ENCODE measurements at places on chromosomes 7 and 10.
A peak's percentile ranks its signal among the peaks of the same experiment; 100 is the strongest.

DNA sequence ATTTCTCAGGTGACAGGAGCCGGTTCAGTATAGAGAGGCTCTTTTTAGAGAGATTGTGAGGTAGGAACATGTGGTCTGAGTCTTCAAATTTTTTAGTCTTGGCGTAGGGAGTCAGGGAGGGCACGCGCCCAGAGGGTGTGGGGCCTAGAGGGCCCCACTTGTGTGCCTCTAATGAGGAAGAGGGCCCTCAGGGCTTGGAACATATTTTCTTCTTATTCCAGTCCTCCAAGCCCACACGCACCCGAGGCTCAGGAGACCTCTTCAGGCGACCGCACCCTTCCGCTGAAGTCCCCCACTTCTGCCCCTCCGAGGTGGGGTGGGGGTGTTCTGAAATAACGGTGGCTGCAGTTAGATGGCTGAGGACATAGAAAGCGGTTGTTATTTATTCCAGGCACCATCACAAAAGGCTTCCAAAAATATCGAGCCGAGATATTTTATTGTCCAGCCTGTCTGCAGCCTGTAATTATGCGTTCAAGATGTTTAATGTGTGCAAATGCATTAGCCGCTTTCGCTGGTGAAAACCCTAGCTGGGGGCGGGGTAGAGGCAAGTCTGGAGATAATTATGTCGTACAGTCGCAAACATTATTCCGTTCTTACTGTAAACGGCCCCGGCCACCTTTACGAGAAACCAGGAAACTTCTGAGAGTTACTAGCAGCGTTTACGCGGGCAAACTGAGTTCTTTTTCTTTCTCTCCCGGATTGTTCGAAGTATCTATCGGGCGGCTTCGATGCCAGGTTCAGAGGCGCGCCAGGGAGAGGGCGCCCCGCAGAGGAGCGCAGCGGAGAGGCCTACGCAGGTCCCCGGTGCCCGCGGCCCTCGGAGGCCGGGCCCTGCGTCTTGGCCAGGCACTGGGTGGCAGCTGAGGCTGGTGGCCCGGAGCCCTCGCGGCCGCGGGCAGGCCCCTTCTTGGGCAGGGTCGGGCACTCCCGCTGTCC, 12.9 kb upstream of the HOXA13 start:
- DNase-seq = peak; percentile 22

DNA sequence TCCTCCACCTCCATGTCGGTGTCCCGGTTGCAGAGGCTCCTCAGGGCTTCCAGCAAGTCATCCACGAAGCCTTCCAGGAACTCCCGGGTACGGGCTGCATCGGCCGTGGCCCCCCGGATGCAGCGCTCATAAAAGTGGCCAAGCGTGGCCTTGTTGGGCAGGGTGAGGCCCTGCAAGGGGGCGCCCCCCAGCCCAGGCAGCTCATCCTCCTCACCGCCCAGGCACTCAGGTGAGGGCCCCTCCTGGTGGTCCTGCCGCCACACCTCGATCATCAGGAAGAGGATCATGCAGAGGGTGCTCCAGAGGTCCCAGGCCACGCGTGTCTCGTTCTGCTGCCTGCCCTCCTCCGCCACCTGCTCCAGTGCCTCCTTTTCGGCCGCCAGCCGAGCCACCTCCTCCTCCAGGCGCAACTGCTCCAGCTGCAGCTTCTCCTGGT, 22.8 kb downstream of the ITPRIP start:
- DNase-seq = no peak

- no peak for DNase-seq
These were observed 162.1 kb downstream of the CHN2 start for GRCh38 chr7:29356631-29357030.

GRCh38 chr7:26616235-26616634, 248.2 kb downstream of the SKAP2 start:
- no peak for DNase-seq

DNA sequence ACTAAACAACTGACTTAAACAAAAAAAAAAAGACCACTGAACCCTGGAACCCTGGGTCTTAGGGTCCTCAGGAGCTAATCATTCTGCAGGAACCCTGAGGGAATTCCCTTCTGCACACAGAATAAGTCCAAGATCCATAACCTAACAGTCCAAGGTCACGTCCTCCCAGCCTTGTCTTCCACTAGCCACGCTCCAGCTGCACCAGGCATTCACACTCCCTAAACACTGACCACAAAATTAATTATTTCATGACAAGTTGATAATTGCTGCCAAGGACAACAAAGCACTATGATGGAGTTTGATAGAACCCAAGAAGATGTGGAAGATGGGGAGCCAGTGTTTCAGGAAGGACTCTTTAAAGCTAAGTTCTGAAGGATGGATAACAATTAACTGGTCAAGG, 130.6 kb downstream of the SH3PXD2A start:
- DNase-seq = no peak

- DNase-seq = no peak
These were observed 100.4 kb upstream of the SH2B2 start for GRCh38 chr7:102186306-102186705.

- DNase-seq = no peak
These were observed 137.4 kb upstream of the GRB10 start for GRCh38 chr7:50920031-50920635.

- DNase-seq = no peak
These were observed 42.8 kb downstream of the CLRN3 start for GRCh38 chr10:127849921-127850320.

GRCh38 chr10:6780008-6780677, 200.1 kb upstream of the PRKCQ start:
- no peak for DNase-seq

DNA sequence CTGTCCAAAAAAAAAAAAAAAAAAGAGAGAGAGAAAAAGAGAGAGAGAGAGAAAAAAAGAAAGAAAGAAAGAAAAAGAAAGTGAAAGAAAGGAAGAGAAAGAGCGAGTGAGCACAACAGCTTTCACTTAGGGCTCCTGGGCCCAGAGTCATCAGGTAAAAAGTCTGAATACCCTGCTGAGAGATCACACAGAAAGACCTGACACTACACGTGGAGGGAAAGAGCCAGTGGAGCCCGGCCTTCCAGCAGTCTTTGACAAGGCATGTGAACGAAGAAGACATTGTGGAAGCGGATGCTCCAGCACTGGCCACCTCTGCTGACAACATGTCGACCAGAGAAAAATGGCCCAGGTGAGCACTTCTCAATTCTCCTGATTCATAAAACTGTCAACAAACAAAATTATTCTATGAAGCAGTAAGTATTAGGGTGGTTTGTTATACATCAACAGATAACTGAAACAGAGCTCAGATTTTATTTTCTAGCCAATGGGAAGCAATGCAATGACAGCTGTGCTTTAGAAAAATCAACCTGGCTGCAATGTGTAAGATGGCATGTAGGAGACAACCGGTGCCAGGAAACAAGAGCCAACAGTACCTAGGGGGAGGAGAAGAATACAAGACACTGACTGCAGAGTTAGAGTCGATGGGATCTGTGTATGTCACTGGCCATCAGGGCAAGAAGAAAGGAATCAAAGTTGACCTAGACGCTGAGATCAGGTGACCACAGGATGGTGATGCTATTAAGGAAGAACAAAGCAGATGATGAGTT, 4.4 kb downstream of the RNF216 start:
- DNase-seq = no peak

DNA sequence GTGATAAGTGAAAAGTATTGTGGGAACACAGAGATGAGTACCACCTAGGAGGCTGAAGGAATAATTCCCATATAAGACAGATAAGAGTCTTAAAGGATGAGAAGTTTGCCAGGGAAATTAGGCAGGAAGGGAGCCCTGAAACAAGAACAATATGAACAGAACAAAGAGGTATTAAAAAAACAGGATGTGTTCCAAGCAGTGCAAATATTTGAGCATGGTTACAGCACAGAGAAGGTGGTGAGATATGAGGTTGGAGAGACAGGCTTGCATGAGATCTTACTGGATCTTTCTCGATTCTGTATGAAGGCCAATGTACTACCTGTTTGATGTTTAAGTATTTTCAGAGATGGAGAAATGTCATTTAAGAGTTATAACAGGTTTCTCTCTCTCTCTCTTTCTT, 20.3 kb downstream of the TAC1 start:
- DNase-seq = no peak

DNA sequence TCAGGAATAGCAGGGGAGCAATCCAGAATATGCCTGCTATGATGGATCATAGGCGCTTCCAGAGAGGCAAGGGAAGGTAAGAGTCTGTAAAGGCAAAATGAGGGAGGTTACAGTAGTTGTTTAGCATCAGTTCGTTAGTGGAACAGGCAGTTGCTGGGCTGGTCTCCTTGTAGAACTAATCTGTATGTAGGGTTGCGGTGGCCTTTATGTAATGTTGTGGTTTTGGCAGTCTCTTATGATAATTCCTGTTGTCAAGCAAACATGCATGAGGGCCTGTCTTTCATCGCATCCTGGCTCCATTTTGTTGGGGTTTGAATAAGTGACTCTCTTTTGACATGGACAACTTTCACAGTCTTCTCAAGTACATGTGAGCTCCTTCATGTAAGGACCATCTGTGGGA, 427.8 kb upstream of the LRGUK start:
- DNase-seq = no peak

DNA sequence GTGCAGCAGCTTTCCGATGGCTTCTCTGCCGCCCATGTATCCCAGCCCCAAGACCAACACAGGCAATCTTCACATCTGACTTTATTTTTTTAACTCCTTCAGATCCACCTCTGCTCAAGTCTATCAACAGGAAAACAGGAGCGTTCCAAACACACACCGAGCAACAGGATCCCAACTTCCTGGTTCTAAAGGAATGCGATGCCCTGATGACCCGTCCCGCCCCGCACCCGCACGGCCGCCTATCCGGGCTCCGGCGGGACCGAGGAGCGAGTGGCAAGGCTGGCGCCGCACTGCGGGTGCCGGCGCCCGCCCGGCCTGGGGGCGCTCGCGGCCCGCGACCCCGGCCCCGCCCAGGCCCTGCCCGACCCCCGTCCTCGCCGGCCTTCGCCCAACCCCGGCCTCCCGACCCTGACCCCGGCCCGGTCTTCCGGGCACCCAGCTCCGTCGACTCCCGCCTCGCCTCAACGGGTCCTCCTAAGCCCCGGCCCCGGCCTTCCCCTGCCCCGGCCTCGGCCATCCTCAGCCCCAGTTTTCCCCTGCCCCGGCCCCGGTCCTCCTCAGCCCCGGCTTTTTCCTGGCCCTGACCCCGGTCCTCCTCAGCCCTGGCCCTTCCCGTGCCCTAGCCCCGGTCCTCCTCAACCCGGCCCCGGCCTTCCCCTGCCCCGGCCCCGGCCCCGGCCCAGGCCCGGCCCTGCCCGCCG, 730 bp downstream of the LARP4B start:
- DNase-seq = peak; percentile 21

DNA sequence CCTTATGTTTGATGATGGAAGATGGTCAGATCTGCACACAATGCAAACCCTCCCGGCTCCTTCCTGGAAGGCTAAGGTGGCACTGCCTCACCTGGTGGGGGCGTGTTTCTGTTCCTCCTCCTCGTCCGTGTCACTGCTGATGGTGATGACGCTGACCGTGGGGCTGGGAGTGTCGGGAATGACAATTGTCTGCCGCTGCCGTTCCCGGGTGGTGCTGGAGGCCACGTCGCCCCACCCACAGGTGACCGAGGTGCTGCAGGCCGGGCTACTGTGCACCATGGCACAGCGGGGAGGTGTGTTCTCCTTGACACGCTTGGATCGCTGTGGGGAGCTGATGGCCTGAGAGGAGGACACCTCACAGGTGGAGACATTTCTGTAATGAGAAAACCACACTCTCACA, 73.1 kb downstream of the CLEC2L start:
- DNase-seq = no peak

- DNase-seq = no peak
These were observed 124.7 kb downstream of the BICC1 start for GRCh38 chr10:58637352-58637751.

DNA sequence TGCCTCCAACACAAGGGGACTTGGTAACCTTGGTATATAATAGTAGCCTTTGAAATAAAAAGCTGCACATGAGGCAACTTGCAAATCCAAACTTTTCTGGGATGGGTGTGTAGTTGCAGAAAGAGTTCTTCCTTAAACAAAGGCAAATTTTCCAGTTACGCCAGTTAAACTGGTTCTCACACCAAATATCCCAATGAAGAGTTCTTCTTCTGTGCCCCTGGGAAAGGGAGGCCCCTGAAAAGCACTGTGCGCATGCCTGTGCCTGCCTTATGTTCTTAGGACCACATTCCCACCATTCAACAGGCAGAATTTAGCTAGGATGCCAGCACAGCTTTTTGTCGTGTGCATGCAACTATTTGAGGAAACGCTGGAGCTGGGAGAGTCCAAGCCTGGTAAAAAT, 164.8 kb upstream of the SLC25A13 start:
- DNase-seq = no peak

DNA sequence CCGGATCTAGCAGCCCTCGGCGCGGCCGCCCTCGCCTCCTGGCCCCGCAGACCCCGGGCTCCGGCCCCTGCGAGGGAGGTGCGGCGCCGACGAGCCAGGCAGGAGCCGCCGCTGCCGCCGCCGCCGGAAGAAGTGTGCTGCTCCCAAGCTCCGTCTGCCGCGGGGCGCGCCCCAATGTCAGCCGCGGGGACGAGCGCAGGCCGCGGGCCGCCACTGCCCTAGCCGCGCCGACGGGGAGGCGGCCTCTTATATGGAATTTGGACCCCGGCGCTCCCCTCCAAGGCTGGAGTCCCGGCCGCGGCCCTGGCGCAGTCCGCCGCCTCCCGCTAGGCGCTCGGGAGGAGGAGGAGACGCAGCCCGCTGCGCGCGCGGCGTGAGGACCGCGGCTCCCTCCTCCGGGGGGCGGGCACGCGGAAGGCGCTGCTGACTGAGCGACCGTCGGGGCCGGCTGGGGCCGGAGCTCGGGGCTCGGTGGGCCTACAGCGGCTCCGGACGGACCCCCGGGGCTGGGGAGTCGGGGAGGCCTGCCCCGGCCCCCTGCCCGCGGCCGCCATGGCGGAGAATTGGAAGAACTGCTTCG, at the start of gene TRIM8:
Gene TRIM8 (plus strand): TSS at position 414 of the 580 bp plus-strand sequence. CDS start 139 bp downstream, at position 553.
- peak; percentile 37 for DNase-seq

- DNase-seq = no peak
These were observed 255.8 kb downstream of the ABCA13 start for GRCh38 chr7:48426966-48427555.

GRCh38 chr7:130814778-130815335, 80.8 kb upstream of the KLF14 start:
- peak; percentile 16 for DNase-seq

DNA sequence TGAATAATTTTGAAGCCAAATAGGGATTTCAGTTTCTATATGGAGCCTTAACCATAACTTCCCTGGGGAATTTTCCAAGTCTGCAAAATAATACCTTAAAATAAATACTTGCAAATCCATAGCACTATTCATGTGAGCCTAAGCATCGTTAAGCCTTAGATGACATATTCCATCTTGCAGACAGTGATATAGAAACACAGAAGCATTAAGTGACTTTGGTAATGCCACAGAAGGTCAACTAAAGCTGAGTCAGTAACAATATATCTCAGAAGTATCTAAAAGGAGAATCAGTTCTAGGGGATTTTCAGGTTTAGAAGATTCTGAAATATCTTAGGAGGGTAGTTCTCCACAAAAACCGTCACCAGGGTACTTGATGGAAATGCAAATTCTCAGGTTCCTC, 163.4 kb upstream of the COL1A2 start:
- DNase-seq = no peak

GRCh38 chr7:13821152-13821787, 168.2 kb downstream of the ETV1 start:
- no peak for DNase-seq

Measured in hematopoietic multipotent progenitor cell (in vitro differentiated cells).